ENCODE measurements at places on chromosomes 2 and 18.
A peak's percentile ranks its signal among the peaks of the same experiment; 100 is the strongest.

- no peak for DNase-seq
These were observed 27.1 kb downstream of the PCARE start for GRCh38 chr2:29047083-29047845.

GRCh38 chr2:226634943-226635604 is 164.5 kb downstream of the IRS1 start:
- DNase-seq = no peak

DNA sequence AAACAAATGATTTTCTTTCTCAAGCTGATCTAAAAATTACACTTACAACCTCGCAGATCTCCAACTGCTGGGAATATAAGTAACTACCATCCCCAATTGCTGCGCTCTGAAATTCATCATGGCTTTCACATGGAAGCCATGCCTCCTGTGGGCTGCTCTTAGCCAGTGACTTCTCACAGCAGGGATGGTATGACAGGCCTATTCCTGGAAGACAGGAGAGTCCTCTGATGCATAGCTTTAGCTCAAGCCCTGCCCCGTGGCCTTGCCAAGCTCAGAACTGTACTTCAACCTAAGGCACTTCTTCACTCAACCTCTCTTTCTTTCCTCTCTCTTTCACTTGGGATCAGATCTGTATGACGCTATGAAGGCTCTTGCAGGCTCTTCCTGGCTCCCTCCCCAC is 12.6 kb upstream of the ELAC1 start:
- no peak for DNase-seq

DNA sequence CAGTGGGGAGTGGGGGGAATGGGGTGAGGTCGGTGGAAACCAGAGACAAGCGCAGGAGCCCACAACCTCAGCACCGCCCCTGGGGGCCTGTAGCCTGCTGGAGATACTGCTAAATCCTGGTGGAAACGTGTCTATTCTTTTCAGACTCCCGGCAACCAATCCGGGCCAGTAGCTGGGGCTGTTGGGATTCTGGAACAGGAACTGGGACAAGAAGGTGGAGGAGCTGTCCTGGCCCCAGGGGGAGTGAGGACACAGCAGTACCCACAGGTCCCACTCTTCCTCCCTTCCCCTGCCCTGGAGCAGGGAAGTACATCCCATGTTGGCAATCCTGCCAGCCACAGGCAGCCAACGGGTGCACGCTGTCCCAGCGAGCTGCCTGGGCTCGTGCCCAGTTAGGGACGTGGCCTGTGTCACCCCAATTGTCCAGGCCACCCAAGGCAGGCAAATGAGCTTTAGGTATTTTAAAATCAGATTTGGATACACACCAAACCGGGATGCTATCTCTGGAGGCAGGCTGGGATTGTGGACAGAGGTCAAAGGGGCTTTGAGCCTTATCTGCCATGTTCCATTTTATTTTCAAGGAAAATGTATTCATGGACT is 51.8 kb downstream of the HS1BP3 start:
- no peak for DNase-seq

GRCh38 chr2:11011359-11011758 is 99.6 kb downstream of the KCNF1 start:
- no peak for DNase-seq

GRCh38 chr2:42906557-42907411 is 114.4 kb upstream of the HAAO start:
- DNase-seq = no peak

DNA sequence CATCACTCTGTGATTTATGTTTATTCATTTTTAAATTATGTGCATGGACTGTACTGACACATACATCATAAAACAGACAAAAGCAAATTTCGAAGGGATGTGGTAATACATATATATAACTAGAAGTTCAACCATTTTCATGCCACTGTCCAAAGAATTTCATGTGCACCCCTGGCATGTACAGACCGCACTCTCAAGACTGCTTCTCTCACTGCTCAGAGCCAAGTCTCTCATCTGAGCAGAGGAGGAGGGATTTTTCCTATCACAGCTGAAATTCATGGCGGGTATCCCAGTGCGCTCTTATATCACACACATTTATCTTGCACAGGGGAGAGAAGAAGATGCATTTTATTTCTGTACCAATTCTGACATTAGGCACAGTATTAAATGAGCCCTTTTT is 5.9 kb downstream of the TMEM178A start:
- no peak for DNase-seq

GRCh38 chr2:37877457-37878315 is 47.4 kb upstream of the RMDN2 start:
- DNase-seq = peak; percentile 23

DNA sequence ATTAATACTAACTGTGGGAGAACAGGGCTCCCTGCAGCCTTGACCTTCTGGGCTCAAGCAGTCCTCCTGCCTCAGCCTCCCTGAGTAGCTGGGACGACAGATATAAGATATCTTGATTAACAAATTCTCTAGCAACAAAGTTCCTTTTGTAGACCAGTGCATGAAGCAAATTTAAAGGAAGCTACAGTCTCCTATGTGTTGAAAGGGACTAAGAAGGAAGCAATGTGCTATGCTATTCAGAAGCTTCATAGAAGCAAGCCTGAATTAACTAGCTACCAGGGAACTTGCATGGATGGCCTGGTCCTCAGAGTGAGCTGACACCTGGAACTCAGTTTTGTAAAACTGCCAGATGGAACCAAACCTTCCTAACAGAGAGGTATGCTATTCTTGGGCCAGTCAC is 33.2 kb downstream of the RAPH1 start:
- DNase-seq = no peak

DNA sequence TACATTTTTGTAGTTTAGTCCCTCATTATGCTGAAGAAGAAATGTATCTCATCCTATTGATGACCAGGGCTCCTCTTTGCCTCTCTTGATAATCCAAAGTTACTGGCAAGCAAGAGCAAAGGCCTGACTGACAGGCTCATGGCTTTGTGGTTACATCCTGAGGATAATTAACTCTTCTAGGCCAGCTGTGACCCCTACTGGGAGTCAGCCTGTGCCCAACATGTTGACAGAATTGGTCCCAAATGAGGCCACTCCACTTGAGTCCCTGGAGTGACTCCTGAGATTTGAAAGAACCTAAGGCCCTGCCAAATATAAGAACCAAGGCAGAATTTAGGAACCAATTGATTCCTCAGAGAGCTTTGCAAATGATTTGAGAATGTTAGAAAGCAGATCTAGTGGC is 973.8 kb upstream of the CELF4 start:
- DNase-seq = no peak

GRCh38 chr2:160666154-160667060 is 172.8 kb upstream of the RBMS1 start:
- DNase-seq = no peak

- DNase-seq = no peak
These were observed 40.1 kb downstream of the TMEM17 start for GRCh38 chr2:62465741-62466502.

GRCh38 chr18:28062443-28062842 is 114.5 kb downstream of the CDH2 start:
- no peak for DNase-seq
